ENCODE measurements at places on chromosomes 1 and 21. TPM values are rescaled to one million over a fixed set of nuclear protein-coding genes. Genes with fewer than 3 reads are reported as not detected.

GRCh38 chr1:228393268-228393701 lies 13.3 kb downstream of the TRIM11 start:
- H3K4me3 ChIP-seq: no peak overlapping the region
- H3K27me3 ChIP-seq: no peaks in the 10 kb centered on the region
- H3K36me3 ChIP-seq: peaks cover 68% of the 10 kb centered on the region

- no peaks in the 10 kb centered on the region for H3K4me1 ChIP-seq
- H3K27me3 ChIP-seq: no peaks in the 10 kb centered on the region
- no peak overlapping the region for H3K27ac ChIP-seq
- no peaks in the 10 kb centered on the region for H3K36me3 ChIP-seq
These were observed 10.5 kb downstream of the IGSF21 start for GRCh38 chr1:18118078-18118477.

GRCh38 chr21:16634515-16634914 lies 878.3 kb upstream of the CXADR start:
- H3K27ac ChIP-seq: no peak overlapping the region
- no peaks in the 10 kb centered on the region for H3K36me3 ChIP-seq

GRCh38 chr21:32732544-32732943 lies 4.7 kb upstream of the SYNJ1 start:
- DNase-seq: no peak
- no peaks in the 10 kb centered on the region for H3K36me3 ChIP-seq
- no peak overlapping the region for H3K4me3 ChIP-seq
- no peaks in the 10 kb centered on the region for H3K27me3 ChIP-seq

DNA sequence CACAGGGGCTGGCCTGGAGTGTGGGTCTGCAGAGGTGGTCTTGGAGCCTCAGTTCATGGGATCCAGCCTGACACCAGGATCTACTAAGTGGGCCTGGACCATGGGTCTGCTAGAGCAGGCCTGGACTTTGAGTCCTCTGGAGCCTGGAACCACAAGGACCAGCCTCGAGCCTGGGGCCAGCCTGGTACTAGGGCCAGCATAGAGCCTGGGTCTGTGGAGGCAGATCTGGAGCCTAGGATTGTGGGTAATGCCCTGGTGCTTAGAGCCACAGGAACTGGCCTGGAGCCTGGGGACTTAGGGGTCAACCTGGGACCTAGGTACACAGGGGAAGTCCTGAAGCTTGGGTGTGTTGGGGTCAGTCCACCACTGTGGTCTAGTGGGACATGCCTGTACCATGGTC lies 12.7 kb downstream of the LORICRIN start:
- H3K27ac ChIP-seq: no peak overlapping the region
- no peak overlapping the region for H3K4me3 ChIP-seq
- no peak for DNase-seq
- no peaks in the 10 kb centered on the region for H3K27me3 ChIP-seq
- H3K36me3 ChIP-seq: no peaks in the 10 kb centered on the region

GRCh38 chr1:2076826-2077225 lies 26.6 kb downstream of the PRKCZ start:
- no peaks in the 10 kb centered on the region for H3K36me3 ChIP-seq
- no peaks in the 10 kb centered on the region for H3K4me1 ChIP-seq
- H3K4me3 ChIP-seq: no peak overlapping the region
- no peaks in the 10 kb centered on the region for H3K27me3 ChIP-seq
- DNase-seq: no peak

DNA sequence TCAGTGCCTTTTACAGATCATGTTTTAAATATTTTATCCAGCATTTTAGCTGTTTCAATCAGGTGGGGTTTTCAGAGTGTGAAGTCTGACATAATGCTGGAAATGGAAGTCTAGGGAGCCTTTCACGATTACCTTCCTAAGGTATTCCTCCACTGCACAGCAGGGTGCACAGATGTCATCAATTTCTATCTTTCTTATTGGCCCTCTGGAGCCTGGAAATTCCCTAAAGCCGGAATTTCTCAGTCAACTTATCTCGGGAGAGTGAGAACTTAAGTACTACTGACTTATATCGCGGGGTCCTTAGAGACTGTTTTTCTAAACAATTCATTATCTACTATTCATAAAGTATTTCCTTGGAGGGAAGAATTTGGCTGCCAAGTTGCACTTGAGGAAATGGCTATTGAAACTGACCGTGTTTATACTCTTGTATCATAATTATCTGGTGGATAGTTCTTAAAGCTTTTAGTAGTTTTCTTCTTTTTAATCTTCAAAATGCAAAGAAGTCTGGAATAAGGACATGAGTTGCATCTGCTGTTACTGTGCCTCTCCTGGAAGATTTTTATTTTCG lies 311.8 kb upstream of the B3GALT2 start:
- H3K4me1 ChIP-seq: no peaks in the 10 kb centered on the region
- no peak overlapping the region for H3K4me3 ChIP-seq
- H3K27ac ChIP-seq: no peak overlapping the region
- DNase-seq: no peak

DNA sequence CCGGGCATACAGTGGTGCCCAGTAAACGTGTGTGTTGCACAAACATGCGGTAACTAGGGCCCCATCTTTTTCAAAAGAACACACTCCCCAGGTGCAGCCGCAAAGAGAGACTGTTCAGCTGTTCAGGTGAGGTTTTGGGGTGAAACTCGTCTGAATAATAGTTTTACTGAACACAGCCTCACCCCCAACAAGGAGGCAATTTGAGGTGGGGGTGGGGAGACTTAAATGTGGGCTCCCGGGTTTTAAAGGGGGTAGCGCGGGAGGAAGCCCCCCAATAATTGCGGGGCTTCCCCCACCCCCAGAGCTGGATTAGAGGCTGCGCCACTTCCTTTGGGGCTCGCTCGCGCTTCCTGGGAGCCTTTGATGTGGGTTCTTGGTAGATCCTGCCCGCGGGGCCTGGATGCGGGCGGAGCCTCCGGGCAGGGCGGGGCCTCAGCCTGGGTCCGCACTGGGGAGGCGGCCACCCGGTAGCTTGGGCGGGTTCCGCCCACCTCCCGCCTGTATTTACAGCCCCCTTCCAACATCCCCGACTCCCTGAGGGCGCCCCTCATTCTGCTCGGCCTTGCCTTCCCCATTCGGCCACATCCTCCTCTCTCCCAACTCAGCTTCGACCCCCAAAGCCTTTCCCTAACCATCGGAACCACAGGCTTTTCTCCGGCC lies 6.4 kb upstream of the EPHA2 start:
- H3K27ac ChIP-seq: no peak overlapping the region
- peaks cover 13% of the 10 kb centered on the region for H3K27me3 ChIP-seq
- H3K4me1 ChIP-seq: peaks cover 43% of the 10 kb centered on the region
- no peaks in the 10 kb centered on the region for H3K36me3 ChIP-seq
- no peak overlapping the region for H3K4me3 ChIP-seq

Gene NR1I3
- not detected for total RNA-seq

Gene C4BPB
- total RNA-seq: 1.4 TPM

Gene TRNP1
- 3.1 TPM for total RNA-seq

Gene C1orf226
- 1.4 TPM for total RNA-seq

Gene OXCT2
- 3.8 TPM for total RNA-seq

Measured in spleen (tissue), 13 donors.